ENCODE measurements at places on chromosomes 12 and 14.

GRCh38 chr14:78933948-78934524 is 763.9 kb downstream of the NRXN3 start:
- DNase-seq, result peak; percentile 53

- DNase-seq, result no peak
These were observed 244.0 kb upstream of the DAAM1 start for GRCh38 chr14:58944343-58944967.

DNA sequence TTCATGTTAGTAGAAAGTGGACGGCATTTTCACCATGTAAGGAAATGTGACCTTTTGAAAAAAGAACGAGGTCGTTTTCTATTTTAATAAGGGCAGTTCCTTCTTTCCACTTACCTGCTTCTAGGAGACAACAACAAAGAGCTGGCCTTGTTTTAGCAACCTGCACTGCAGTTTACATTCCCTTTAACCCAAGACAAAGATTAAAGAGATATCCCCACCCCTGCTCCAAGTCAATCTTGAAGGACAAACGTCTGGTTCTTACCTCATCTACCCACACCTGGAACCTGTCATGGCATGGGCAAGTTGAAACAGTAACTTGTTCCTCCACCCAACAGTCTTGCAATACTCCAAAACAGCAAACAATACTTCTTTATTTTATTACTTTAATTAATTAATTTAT is 32.7 kb downstream of the ZCCHC8 start:
- no peak for DNase-seq

DNA sequence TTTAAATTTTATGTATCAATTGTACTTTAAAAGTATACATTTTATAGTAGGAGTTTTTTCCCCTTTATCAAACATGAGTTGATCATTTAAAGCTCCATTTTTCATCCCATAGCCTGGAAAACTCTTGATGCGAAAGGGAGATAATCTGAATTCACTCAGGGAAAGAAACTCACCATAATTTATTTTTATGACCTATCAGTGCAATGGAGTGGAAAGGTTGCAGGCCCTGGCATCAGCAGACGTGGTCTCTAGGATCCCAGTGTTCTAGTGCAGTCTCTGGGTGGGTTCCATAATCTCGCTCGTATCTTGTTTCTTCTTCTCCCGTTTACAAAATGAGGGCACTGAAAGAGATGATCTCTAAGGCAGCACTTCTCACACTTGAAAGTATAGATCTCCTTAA is 85.0 kb downstream of the PTGER2 start:
- DNase-seq, result no peak

- peak; percentile 76 for DNase-seq
These were observed 225.5 kb downstream of the CCDC91 start for GRCh38 chr12:28415755-28416154.

- peak; percentile 62 for DNase-seq
These were observed 1.5 kb downstream of the P3H3 start for GRCh38 chr12:6829536-6830220.

DNA sequence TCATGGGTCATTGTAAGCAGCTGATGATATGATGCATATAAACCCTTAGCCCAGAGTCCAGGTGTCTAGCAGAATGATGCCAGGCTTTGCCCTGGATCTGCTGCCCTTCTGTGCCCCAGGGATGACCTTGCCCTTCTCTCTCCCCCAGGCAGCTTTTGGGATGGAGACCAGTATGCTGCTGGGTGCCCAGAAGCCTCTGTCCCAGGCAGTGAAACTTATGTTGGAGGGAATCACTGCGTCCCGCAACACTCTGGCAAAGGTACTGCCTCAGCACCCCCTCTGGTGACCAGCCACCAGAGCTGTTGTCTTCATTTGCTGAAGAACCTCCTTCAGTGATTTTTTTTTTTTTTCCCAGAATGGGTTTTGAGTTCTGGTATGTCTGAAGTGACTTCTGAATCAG is 23.3 kb downstream of the CYP46A1 start:
- no peak for DNase-seq

- no peak for DNase-seq
These were observed 89.4 kb downstream of the GALNT9 start for GRCh38 chr12:132239796-132240668.

- DNase-seq, result no peak
These were observed 16.0 kb upstream of the FBLN5 start for GRCh38 chr14:91963465-91963864.

GRCh38 chr14:79412822-79413221 is 798.5 kb downstream of the DIO2 start:
- no peak for DNase-seq

DNA sequence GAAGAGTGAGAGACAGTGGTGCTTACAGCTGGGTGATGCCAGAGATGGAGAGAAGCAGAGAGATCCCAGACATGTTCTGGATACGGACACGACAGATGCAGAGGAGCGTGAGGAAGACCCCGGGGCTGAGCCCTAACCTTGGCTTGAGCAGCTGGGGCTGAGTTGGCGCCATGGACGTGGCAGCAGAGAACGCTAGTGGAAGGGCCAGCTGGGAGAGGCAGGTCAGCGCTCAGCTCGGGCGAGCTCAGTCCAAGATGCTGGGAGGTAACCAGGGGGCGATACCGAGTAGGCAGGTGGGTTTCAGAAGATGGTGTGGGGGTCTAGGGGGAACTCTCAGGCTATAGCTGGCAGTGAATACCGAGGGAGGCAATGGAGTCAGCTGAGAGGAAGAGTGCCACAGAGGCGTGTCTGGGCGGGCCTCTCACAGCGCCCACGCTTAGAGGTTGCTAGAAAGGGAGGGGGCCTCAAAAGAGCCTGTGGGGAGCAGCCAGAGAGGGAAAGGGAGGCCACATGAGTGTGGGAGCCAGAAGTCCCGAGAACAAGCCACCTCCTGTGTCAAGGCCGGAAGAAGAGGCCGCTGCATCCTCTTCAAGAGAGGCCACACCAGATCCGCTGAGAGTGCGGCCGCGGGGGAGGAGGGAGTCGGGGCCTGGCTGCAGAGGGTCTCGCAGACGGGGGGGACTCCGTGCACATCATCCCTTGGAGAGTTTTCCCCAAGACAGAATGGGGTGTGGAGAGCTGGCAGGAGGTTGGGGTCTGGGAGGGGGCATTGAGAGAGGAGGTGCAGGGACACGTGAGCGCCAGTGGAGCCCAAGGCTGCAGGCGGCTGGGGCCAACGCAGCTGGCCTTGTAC is 57.0 kb upstream of the DIO3 start:
- DNase-seq, result no peak

GRCh38 chr12:97638739-97639138 is 176.1 kb downstream of the RMST start:
- DNase-seq, result no peak

DNA sequence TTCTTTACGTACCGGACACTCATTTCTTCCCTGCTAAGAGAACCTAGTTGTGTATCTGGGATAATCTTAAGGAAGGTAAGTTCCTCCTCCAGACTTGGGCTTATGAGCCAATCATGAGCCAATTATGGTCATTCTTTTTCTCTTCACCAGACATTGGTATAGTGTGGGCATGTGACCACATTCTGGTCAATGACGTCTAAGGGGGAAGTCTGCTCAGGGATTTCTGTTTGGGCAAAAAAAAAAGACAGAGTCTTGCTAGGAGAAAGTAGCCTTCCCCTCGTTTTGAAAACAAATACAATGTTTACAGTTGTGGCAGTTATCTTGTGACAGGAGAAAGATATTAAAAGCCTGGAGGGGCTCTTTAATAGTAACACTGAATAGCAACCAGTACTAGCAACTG is 20.1 kb upstream of the PLXNC1 start:
- no peak for DNase-seq

DNA sequence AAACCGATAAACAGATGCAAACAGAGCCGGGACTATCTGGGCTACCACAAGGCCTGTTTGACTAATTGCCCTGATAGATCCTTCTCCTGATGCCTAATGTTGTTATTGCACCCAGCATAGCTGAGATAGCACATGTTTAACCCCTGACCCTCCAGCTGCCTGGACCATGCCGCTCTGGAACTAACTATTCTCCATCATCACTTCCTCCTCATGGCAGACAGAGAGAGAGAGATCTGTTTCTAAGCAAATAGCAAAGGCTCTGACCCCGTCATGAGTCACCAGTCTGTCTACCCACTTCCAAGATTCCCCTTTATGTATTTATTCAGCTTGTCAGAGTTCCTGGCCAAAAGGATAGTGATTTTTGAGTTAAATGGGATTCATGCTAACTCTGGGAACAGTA is 58.2 kb upstream of the FLRT2 start:
- peak; percentile 97 for DNase-seq

DNA sequence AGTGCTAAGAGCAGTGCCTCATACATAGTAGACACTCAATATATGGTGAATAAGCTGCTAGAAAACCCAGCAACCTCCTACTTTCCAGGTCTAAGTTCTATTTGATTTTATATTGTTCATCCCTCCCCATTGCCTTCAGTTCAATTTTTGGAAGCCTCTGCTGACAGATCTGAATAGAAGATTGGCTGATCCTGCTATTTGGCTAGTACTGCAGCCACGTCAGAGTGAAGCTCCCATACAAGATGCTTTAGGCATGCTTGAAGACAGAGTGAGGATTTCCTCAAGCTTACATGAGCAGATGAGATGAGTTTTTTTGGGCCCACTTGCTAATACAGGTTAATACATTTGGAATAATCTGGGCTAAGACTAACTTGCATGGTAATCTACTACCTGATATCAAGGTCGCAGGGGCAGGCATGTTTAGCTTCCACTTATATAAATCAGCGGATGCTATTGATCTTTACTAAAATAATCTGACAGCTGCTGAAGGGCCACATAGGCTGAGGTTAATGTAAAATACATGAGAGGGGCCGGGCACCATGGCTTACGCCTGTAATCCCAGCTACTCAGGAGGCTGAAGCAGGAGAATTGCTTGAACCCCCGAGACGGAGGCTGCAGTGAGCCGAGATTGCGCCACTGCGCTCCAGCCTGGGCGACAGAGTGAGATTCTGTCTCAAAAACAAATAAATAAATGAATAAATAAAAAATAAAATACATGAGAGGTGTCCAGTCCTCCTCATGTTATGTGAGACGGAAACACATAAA is 15.9 kb upstream of the AEBP2 start:
- no peak for DNase-seq

GRCh38 chr12:15830538-15830937 is 41.4 kb upstream of the EPS8 start:
- peak; percentile 75 for DNase-seq

GRCh38 chr12:46921048-46921763 is 95.4 kb upstream of the SLC38A4 start:
- peak; percentile 68 for DNase-seq

- DNase-seq, result peak; percentile 39
These were observed 41.8 kb downstream of the CORO1C start for GRCh38 chr12:108689314-108690190.

DNA sequence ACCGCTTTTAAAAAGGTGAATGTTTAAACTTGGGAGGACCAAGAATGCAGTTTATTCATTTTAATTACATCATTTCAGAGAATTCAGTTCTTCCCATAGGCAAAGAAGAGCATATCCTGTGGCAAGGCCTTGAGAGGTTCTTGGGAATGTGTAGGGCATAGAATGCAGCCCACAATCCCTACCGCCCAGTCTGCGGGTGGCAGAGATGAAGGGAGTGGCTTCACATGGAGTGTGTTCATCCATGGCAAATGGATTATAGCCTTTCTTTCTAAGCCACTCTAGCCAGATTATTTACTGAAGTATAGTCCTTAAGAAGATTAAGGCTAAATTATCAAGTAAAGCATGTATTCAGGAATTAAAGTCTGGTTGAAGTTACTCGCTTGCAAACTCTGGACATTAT is 97.4 kb downstream of the TSPAN8 start:
- DNase-seq, result no peak

- DNase-seq, result no peak
These were observed 626.6 kb downstream of the TMTC2 start for GRCh38 chr12:83313322-83313721.

DNA sequence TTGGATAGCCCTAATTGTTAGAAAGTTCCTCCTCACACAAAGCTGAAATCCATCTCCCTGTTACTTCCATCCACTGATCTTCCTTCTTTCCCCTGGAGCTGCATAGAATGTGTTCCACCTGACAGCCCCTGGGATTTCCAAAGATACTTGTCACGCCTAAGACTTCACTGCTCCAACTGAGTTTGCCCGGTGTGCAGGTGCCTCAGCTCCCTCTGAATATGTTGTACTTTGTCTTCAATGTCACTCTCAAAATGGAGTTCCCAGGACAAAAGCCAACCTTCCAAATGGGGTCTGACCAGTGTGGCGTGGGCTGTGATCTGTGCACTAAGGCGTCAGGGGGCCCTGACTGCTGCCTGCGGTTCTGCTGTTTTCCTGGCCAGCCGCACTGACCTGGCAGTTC is 42.8 kb downstream of the CACNA2D4 start:
- no peak for DNase-seq

GRCh38 chr12:62933220-62933601 is 1.7 kb downstream of the PPM1H start:
- peak; percentile 35 for DNase-seq

DNA sequence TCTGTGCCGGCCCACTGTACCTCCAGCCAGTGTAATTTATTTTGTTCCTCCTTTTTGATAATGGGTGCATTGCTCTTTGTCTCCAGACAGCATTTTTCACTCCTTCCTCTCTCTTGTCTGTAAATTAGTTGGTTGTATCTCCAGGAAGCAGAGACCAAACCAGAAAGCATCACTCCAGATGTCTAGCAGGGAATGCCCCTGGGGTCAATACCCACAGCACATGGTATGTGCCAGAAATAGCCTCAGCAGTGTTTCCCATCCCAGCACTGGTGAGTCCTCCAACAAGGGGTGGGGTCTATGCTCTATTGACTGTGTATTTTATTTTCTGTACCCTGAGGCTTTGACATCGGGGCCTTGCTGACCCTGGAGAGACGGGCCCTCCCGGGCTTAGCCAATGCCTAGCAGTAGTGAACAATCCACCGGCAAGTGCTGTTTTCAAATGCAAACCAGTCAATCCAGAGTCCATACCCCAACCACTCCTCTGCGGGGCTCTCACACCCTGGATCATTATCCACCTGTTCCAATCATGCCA is 50.2 kb upstream of the FZD10 start:
- no peak for DNase-seq

GRCh38 chr12:78680596-78680995 is 184.0 kb upstream of the SYT1 start:
- no peak for DNase-seq

- no peak for DNase-seq
These were observed 208.3 kb downstream of the EXOC5 start for GRCh38 chr14:57060276-57060955.

DNA sequence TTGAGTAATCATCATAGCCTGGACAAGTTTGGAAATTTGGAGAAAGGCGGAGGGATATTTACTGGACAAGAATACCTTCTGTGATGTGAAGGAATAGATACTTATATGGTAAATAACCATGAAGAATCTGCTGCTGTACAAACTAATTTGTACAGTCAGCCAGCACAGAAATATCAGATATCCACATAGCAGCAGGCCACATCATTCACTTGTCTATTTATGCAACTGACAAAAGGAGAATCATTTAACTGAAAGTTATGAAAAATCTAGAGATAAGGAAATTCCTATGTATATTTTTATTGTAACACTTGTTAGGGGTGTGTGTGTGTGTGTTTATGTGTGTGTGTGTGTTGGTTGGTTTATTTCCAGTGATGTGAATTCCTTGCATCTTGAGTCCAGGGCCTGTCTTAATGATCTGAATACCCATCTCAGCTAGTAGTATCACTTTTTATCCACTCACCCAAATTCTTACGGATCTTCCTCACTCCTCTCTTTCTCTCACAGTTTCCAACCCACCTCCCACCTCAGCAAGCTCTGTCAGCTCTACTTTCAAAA is 10.5 kb upstream of the LRIG3 start:
- no peak for DNase-seq
